Esophagus squamous epithelium (tissue), 5 donors: ENCODE measurements at places on chromosomes 1 and 21.

DNA sequence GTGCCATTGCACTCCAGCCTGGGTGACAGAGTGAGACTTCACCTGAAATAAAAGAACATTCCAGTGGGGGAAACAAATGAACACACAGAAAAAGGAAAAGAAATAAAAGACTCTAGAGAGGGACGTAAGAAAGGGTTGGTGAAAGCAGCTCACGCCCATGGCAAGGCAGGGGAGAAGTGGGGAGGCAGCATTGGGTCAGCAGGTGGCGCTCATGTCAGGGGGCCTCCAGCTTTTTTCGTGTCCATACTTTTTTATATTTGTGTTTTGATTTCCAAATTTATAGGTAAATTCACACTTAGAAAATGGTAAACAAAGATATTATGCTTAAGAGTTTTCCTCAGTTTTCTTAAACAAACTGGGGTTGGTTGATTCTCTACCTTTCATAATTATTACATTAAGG lies 45.5 kb downstream of the VPS13D start:
- no peak for DNase-seq

DNA sequence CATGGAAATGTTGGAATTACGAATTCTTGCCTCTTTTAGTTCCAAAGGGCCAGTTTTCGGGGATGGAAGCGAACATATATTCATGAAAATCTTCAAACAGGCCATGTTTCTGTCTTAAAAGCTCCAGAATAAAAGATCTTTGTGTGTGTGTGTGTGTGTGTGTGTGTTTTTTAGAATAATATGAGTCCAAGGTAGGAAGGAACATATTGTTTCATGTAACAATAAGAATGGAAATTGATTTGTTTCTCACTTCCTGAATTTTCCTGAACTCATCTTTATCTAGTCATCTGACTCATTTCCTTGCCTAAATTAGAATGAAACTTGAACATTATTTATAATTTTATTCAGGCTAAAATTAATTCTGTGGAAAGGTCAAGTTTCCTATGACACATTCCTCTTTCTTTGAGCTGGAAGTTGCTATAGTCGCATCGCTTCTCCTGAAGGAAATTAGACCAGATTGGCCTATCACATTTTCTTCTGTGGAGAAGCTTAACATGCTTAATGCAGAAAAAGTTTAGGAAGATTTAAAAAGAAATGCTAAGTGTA lies 805.1 kb upstream of the ADAMTS5 start:
- no peak for DNase-seq

DNA sequence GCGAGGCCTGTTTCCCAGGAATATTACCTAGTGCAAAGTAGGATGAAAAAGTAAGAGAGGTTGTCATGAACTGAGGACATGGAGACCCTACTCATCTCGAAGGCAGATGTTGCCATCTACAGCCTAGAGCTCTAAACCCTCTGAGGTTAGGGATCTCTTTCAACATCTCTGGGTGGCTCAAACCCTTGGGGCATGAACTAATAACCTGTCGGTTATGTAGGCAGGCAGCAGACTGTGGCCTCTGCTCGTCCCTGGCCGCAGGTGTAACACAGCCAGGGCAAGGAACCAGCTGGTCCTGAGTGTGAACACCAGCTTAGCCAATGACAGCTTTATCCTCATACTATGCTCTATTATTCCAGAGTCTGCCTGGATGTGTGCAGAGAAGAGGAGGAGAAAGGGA lies 13.2 kb downstream of the CAPZB start:
- DNase-seq = no peak

DNA sequence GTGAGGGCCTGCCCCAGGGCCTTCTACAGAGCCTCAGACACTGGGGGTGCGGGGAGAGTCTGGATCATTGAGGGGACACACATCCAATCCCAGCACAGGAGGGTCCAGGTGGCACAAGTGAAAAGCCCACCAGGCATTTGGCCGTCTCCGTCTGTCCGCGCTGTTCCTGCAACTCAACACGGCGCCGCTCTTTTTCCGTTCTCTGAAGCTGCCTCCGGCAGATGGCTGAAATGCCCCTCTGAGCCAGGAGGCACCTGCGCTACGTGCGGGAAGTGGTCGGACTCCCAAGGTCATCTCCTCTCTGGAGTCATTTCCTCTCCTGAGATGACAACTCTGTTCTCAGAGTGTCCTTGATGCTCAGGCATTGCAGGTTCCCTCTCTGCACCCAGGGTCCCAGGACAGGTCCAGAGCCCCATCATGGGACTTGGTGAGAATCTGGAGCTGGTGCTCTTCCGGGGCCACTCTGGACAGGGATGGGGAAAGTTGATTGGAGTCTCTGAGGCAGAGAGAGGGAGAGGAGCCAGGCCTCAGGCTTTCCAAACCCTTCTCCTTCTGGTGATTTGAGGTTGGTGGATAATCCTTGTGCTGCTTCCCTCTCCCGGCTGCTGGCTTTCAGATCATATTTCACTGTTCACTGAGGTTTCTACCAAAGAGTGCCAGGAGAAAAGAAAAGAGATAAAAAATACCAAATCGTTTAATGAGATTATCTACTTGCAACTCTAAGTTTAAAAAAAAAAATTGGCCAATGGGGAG lies 14.0 kb upstream of the MIXL1 start:
- DNase-seq = no peak

GRCh38 chr1:49416758-49417157 lies 607.0 kb downstream of the AGBL4 start:
- no peak for DNase-seq

DNA sequence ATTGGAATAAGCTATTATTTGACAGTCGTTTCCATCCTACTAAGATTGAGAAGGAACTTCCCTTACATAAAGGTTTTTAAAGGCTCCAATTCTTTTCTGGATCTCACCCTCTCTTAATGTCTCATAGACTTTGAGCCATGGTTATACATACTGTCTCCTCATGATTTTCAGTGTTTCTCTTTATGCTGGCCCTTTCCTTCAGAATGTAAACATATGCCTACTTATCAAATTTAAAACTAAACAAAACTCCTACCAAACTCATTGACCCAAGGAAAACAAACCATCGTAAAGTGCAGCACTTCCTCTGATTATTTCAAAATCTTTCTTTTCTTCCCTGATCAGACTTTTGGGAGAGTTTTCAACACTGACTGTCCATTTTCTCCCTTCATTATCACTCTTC lies 163.4 kb upstream of the DPYD start:
- no peak for DNase-seq

DNA sequence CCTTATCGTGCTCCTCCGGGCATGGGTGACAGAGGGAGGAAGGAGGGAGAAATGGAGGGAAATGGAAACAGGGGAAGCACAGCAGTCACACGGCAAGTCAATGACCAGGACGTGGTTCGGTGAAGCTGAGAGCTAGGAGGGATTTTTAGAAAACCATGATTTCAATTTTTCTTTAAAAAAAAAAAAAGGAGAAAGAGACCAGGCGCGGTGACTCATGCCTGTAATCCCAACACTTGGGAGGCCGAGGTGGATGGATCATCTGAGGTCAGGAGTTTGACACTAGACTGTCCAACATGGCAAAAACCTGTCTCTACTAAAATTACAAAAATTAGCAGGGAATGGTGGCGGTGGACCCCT lies 776 bp upstream of the TNFRSF9 start:
- no peak for DNase-seq

DNA sequence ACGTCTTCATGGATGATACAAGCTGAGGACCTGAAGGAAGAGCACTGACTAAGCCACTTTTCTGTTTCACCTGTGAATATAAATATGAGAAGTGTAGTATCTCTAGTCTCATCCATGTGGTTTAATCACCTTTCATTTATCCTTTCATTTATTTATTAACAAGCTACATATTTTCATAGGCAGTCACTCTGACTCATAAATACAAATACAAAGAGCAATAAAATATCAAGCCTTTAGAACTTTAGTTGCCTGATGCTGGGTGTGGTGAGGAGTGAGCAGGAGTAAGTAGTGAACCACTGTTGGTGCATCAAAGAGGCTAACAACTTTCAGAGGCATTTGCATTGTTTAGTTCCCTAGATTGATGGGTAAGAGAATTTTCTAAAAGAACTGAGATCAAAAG lies 269.0 kb upstream of the C1orf87 start:
- no peak for DNase-seq

- no peak for DNase-seq
Measured at GRCh38 chr1:8844501-8845006, 27.1 kb upstream of the RERE start.

- no peak for DNase-seq
Measured at GRCh38 chr1:195954848-195955247, 653.4 kb downstream of the KCNT2 start.

DNA sequence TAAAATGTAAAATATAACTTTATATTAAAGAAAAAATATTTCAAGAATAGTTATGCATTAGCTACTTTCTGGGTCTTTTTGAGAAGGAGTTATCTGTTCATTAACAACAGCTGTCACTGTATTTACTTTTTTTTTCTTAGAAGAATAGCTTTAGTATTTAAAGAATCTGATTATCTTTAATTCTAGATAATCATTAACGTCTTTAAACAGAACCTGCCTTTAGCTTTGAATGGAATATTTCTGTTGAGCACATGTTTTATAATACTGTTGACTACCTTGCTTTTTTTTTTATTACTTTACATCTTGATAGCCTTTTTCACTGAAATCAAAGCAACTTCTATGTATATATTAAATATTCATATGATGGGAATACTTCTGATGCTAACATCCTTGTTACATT lies 132.0 kb downstream of the CLEC20A start:
- DNase-seq = no peak

GRCh38 chr1:188937965-188938551 lies 1539.6 kb downstream of the BRINP3 start:
- DNase-seq = no peak

DNA sequence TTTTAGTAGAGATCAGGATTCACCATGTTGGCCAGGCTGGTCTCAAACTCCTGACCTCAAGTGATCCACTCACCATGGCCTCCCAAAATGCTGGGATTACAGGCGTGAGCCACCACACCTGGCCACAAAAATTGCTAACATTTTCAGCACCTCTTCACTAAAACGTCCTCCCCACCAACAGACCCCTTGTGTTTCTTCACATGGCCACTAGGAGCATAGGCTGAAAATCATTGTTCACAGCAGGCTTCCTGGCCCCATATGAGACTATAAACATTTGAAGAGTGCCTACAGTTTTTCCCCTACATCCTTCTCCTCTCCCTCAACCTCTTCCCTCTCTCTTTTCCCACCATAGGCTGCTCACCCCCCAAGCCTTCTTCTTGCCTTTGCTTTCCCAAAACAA lies 28.0 kb upstream of the SFPQ start:
- no peak for DNase-seq
